ENCODE measurements at places on chromosomes 12 and 14.

- DNase-seq = no peak
Measured at GRCh38 chr12:95949477-95950206, 6.5 kb downstream of the AMDHD1 start.

- DNase-seq = no peak
Measured at GRCh38 chr14:93033084-93033982, 82.4 kb downstream of the ITPK1 start.

GRCh38 chr14:51895375-51895774, 35.0 kb downstream of the GNG2 start:
- peak; percentile 59 for DNase-seq

- no peak for DNase-seq
Measured at GRCh38 chr12:92294676-92295440, 149.2 kb upstream of the BTG1 start.

DNA sequence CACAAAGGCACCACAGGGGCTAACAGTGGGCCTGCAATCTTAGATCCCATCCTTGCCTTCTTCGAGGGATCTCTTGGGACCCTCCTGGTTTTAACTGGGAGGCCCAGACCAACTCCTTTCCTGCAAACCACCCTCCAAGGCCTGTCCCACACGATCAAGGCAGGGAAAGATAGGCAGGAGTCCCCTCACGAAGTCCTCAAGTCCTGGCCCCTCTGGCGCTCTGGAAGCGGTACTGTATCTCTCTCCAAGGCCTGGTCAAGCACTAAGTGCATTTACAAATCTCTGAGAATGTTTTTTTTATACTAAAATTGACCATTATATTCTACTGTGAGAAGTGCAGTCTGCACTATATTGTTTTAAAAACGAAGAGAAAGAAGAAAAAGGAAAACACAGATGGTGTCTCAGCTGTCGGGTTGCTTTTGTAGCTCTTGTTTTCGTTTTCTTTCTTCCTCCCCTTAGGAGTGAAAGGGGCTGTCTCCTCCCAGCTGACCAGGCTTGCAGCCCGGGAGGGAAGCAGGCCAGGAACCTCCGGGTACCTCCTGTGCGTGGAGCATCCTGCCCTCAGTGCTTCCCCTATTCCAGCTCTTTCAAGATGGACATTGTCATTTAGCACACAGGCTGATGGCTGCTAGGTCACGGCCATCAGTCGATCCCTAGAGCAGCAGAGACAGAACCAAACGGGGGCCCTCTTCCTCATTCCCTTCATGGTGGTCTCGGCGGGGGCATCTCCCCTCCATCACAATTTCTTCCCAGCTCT, 56.7 kb downstream of the FAM222A start:
- DNase-seq = no peak

- DNase-seq = no peak
Measured at GRCh38 chr14:38207736-38208617, at the start of gene SSTR1. TSS of gene SSTR1 (plus strand) at chr14:38207904. CDS start at chr14:38209390, 1,486 bp downstream.

GRCh38 chr12:54421175-54421878, 2.3 kb upstream of the ITGA5 start:
- no peak for DNase-seq

GRCh38 chr12:16603916-16604575, 1.9 kb downstream of the LMO3 start:
- no peak for DNase-seq

GRCh38 chr14:49314737-49315136, 271.4 kb downstream of the RPS29 start:
- DNase-seq = peak; percentile 22

- DNase-seq = peak; percentile 80
Measured at GRCh38 chr12:92899386-92900001, 29.6 kb downstream of the EEA1 start.

DNA sequence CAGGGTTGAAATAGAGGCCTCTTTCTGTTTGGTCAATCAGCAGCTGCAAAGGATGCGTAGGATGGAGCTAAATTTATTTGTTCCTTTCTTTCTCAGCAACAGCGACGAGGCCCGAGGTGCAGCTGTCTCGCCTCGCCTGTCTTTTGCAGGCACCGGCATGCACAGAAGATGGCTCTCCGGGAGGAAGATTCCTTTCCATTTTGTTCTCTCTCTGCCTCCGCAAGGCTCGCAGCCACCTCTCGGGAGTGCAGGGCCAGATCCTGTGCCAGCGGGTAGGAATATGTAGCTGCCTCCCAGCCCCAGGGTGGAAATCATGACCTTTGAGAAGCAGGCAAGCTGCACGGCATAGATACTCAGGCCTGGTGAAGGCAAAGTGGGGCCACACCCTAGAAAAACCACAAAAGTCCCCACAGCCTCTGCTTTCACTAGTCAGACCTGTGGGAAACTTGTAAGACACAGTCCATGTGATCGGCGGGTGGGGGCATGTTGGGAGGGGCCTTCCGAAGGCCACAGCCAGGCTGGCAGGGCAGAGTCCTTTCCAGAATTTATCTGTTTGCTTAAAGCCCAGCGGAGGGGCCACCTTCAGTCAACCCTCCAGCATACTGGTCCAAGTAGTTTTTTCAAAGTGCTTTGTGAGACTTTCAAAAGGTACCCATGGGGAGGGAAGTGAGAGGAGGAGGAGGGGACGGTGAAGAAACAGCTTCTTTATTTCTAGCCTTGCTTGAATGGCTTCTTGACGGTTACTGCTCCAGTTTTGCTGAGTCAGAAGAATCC, at the start of gene MAP1LC3B2:
TSS of gene MAP1LC3B2 (plus strand) at position 220 of the 774 bp plus-strand sequence. CDS start 16,562 bp downstream, outside the sequence.
- DNase-seq = peak; percentile 61

DNA sequence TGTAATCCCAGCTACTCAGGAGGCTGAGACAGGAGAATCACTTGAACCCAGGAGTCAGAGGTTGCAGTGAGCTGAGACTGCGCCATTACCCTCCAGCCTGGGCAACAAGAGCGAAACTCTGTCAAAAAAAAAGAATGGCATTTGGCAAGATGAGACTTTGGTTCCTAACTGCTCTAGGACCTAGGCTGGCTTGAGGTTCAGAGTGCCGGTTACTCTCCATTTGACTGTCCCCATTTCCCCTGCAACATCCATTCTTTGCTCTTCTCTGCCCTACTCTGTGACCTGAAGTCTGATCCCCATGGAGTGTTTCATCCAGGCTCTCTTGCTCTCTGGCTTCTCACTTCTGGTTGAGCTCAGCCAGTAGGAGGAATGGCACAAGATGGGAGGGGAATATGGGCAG, 26.2 kb upstream of the PPP4R3A start:
- DNase-seq = no peak

DNA sequence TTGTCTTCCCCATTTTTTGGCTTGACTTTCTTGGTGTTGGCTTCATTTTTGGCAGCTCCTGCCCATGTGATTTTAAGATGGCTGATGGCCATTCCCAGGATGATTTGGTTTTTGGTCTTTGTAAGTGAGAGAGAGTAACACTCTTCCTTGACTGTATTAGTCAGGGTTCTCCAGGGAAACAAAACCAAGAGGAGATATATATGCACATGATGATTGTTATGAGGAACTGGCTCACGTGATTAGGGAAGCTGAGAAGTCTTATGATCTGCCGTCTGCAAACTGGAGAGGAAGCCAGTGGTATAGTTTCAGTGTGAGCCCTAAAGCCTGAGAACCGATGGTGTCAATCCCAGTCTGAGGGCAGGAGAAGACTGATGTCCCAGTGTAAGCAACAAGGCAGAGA, 146.6 kb downstream of the NRXN3 start:
- DNase-seq = no peak

GRCh38 chr14:61438860-61439765, 117.7 kb downstream of the PRKCH start:
- no peak for DNase-seq

GRCh38 chr12:14846042-14846587, 2.8 kb upstream of the ART4 start:
- DNase-seq = no peak

- DNase-seq = no peak
Measured at GRCh38 chr12:111222523-111222922, 146.4 kb downstream of the PHETA1 start.

DNA sequence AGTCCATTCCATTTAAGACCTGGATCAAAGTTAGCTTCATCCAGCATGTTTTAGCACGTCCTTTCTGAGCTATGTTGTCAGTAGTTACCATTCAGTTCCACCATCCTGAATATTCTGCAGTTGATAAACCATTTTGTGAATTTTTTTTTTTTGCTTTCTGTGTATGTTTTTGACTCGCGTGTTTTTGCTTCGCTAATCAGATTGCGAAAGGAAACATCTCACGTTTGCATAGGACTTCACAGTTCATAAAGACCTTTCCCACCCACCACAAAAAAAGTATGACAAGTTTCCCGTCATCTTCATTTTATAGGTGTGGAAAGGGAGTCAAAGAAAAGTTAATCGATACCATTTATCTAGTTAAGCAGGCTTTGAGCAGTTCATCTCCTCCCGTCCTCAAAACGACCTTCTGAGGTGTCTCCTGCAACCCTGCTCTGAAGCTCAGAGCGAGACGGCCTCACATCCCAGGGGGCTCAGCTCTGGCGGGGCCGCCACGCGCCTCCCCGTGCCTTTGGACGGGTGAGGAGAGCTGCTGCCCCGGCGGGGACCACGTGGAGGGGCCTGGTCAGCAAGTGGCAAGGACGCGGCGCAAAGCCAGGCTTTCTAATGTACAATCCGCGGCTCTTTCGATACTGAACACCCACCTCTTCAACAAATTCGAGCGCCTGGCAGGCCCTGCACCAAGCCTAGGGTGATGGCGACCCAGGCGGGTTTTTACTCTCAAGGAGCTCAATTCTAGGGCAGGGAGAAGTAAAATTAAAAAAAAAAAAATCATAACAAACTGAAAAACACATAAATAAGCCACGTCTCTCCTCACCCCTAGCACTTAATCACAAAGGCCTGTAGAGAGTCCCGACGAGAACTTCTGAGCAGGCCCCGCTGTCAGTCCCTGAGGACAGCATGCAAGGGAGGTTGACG, 988 bp upstream of the TMEM263 start:
- DNase-seq = peak; percentile 31

GRCh38 chr14:35519986-35520385, 14.0 kb upstream of the INSM2 start:
- DNase-seq = no peak

DNA sequence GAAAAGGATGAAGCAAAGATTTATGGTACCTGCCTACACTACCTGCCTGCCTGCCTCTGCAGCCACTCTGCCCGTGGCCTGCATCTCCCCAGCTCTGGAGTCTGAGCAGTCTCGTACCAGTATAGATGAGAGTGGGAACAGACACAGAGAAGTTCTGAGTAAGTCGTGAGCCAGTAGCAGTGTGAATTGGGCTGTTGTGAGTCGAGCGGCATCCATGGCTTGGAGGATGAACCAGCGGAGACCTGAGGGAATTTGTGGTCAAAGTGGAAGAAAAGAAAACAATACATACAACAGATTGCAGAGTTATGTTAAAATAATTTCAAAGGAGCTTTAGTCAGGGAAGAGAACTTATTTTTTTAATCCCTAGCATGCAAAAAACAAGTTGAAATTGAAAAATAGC, 25.3 kb downstream of the C2CD5 start:
- DNase-seq = no peak

- DNase-seq = no peak
Measured at GRCh38 chr14:61132336-61132735, 148.8 kb downstream of the TMEM30B start.

DNA sequence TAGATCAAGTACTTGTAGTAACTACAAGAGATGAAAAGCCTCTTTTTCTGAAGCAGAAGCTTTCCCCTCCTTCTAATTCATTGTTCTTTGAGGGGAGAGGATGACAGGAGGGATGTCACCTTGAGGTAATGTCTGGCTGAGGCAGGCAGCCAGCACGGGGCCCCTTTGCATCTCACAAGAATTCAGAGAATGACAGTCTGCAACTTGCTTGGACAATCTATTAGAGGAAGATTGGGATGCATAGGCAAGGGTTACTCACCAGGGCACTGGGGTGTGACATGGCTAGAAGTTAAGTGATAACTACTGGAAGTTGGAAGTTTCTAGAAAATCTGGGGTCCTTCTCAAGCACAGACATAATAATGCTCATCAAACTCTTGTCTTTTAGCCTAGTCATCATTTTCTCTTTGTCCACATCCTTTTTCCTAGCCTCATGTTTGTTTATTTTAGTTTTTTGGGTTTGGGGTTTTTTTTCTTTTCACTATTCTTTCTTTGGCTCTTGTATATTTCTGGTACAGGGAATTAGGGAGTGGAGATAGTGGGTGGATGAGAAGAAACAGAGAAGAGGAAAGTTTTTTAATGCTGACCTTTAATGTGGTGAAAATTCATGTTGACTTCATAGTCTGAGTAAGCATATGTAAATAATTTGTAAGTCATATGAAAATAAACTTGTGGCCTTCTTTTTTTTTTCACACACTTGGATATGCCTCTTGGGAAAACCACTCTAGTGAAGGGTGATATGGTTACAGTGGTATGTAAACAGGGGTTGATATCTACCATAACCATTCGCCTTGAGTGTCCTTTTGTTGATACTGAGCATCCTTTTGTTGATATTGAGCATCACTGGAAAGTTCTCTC, 55.1 kb downstream of the TTLL5 start:
- no peak for DNase-seq

DNA sequence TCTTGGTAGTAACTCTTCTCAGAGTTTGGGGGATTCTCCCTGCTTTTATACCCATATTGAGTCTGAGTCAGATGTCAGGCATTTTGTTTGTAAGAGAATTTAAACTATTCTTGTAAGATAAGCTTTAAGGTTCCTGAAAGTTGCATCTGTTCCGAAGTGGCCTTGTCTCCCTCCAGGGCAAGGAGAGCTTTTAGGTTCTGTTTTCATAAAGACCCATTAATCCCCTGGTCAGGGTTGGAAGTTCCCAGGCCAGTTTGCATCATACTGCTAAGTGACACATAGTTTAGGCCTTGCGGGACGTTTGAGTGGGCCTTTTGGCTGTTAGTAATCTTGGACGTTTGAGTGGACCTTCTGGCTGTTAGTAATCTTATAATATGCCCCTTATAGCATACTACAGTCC, 396.7 kb downstream of the NPAS3 start:
- no peak for DNase-seq

GRCh38 chr14:100314724-100315123, 8.4 kb upstream of the SLC25A47 start:
- no peak for DNase-seq

- no peak for DNase-seq
Measured at GRCh38 chr14:104290756-104291122, 152.4 kb downstream of the KIF26A start.

- no peak for DNase-seq
Measured at GRCh38 chr14:68405961-68406360, 386.9 kb downstream of the ZFP36L1 start.

GRCh38 chr14:104359301-104359968, 220.1 kb upstream of the C14orf180 start:
- DNase-seq = no peak

DNA sequence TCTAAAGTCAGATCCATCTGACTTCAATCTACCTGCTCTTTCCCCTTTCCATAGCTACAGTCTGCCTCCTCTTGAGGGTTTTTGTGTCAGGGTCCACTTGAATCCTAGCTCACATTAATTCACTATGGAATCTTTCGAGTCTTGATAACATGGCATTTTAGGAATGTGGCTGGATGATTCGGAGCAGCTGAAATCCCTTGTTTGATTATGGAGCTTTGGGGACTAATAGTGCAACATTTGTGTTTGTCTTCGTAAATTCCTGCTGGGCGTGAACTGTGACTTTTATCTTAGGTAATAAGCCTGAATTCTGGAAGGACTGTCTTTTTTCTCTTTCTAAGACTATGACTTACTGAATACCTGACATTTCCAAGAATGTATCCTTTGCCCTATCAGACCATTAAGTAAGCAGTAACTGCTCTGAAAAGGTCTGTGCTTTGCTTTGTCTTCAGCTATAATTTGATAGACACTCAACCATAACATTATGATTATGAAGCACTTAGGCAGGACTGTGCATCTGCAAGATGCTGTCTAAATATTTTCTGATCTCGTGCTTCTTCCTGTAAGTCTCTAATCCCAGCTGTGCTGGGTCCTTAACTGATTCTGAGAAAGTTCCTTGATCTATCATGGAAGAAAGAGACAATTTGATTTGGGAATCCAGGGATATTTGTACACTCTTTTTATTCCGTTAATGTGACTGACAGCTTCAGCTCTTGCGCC, 19.0 kb upstream of the PELI2 start:
- no peak for DNase-seq

Measured in muscle of back (tissue), 13 donors.